ENCODE measurements at places on chromosomes 3 and 15.

DNA sequence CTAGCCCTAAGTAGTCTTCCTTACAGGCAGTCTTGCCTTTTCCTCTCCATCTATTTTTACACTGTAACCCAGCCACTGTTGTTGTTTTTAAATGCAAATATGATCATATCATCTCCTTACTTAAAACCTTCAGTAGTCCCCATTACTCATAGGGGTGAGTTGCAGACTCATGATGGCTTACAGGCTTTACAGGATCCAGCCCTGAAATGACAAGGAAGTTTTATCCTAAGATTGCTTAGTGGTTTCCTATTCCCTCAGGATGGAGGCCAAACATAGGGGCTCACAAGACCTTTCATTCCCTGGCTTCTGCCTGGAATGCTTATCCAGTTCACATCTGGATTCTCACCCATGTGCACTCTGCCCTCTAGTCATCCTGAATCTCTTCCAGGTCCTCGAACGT lies 27.7 kb upstream of the PCOLCE2 start:
- no peak for DNase-seq

- DNase-seq, result no peak
Observed at GRCh38 chr3:108899530-108899929, 54.1 kb downstream of the GUCA1C start.

DNA sequence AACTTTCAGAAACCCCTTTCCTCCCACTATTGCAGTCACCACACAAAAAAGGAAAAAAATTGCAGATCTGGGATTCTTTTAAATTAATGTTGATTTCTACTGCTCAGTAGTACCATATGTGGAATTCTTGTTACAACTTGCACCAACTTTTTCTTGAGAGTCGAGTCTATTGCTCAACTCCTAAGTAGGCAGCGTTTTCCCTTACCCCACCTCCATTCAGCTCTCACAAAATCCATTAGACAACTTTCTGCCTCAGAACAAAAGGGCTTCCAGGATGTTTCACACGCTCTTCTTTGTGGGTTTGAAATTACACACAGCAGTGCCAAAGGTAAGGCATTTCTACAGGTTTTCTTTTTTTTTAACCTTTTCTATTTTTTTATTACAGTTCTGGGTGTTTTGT lies 179.5 kb downstream of the ANXA2 start:
- DNase-seq, result no peak

- DNase-seq, result no peak
Observed at GRCh38 chr15:31399544-31400171, 73.0 kb downstream of the KLF13 start.

- no peak for DNase-seq
Observed at GRCh38 chr15:87219650-87220615, 1036.6 kb downstream of the NTRK3 start.

- DNase-seq, result no peak
Observed at GRCh38 chr15:94700211-94700610, 468.9 kb downstream of the MCTP2 start.

DNA sequence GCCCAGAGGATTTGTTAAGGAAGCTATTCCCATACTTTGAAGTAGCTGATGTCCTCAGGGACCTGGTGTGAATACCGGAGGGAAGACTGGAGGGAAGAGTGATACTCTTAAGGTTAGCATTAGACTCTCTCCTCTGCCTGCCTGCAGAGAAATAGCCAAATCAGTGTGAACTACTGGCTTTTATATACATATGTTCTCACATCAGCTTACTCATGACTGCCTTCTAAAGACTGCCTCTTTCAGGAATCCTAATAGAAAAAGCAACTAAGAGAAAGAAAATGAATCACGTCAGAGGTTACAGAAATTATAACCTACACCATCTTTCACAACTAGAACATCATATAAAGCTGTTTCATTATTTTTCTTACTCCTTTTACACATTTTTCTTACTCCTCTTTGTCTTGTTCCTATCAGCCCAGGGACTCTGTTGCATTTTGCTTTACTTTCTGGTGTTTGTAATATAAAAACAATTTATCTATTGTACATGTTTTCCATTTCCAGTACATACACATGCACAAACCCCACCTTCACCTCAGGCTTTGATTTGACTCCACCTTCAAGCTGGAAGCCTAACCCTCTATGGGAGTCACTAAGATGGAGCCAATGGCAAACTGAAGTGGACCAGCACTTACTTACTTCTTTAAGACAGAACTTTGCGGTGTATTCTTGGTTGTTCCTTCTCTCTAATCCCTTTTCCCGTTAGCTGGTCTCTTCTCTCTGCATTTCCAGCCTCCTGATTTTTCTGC lies 257.7 kb upstream of the UBE2E1 start:
- DNase-seq, result no peak

DNA sequence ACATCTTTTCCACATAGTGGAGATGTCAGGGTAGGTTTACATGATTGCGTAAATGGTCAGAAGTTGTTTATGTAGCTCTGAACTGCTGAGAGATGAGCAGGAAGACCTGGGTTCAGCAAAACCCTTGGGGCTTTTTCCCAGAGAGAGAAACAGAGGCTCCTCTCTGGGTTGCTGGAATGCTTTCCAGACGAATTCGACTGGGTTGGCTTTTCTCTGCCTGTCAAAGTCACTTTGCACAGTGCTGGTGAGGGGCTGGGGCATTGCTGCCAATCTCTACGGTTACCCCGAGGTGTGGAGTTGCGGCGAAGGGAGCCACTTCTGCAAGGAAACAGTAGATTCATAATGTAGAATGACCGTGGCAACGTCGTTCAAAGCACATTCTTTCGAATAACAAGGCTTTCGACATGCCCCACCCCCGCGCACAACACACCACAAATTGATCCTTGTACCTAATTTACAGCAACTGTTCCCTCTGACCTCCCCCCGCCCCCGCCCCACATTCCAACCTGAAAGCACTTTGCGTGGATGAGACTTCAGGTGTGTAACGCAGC lies 950 bp upstream of the CNTN4 start:
- no peak for DNase-seq

GRCh38 chr3:50268703-50269451 lies at the start of gene SEMA3B:
TSS of gene SEMA3B (plus strand) at chr3:50269147. CDS start at chr3:50269241, 94 bp downstream.
- DNase-seq, result no peak

DNA sequence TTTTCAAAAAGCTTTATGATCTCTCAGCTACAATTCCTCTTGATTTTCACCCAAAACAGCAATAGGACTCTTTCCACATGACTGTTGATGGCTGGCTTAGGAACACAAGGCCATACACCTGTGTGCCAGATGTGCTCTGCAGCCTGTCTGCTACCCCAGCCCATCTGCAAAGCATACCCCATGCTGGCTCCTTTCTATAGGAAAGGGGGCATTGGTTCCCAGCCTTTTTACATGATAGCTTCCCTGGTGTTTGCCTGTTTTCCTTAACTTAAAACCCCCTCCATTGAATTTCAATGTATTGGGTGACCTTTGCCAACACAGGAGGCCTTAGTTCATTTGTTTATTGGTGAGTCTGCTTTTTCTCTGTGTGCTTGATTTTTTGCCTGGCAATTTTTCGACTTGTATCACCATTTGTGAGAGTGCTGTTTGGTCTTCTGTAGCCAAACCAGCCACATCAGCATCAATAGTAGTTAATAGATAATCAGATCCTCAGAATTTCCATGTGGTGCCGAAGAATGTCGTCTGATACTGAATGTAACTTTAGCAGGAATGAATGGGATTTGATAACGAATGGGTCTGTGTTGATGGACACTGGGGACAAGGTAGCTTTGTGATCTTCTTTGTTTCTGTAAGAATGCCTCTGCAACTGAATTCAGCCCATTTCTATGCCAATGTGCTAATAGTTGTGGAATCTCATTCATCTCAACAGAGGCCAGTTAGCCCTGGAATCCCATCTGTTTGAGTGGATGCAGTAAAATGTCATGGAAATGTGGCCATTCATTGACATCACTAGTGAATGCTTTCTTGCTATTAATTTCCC lies 272.2 kb upstream of the RARB start:
- no peak for DNase-seq

DNA sequence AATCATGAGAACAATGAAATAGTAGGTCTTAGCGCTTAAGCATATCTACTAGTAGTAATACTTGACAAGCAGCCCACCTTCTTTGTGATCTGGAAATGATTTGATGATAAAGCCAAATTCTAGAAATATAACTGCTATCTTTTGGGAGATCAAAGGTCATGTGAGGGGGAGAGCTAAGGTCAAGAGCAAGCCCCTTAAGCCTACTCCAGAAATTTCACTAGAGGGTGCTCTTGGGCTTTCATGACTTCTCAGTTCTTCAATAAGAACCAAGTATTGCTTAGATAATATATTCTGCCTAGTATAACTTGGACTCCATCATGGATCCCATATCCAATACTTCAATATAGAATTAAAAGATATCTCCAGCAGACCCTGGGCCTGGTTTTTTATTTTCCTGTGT lies 319.6 kb downstream of the ZBTB20 start:
- no peak for DNase-seq

- no peak for DNase-seq
Observed at GRCh38 chr3:143445118-143445517, 325.5 kb downstream of the CHST2 start.

GRCh38 chr15:58489289-58490085 lies 57.7 kb downstream of the LIPC start:
- DNase-seq, result no peak
